ENCODE measurements at places on chromosomes 3 and 15.
A peak's percentile ranks its signal among the peaks of the same experiment; 100 is the strongest.

DNA sequence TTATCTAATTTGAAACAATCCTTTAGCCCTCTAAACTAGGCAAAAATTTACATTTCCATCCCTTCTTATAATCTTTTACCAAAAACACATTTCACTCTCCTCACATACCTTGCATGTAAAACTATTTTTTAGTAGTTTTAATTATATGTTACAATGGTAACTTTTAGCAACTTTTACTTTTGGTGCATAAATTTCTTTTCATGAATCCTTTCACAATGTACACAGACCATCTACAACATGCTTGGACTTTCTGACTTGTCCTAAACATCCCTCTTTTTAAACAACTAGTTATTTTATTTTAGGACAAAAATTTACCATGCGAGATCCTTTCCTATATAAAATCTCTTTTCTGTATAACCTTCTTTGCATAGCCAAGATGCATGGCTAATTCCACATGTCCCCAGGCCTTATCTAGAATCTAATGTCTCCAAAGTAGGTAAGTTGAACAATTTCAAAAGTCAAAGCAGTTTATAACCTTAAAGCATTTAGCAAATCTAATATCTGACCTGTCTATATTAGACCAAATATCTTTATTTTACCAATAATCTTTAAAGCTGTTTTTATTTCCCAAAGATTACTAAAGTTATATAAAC lies 14.4 kb upstream of the ALDH1L1 start:
- DNase-seq, result no peak

- peak; percentile 21 for DNase-seq
Measured at GRCh38 chr3:158456114-158456513, 114.9 kb upstream of the MLF1 start.

GRCh38 chr15:93088200-93088980 lies 621 bp downstream of the RGMA start:
- DNase-seq, result peak; percentile 56

DNA sequence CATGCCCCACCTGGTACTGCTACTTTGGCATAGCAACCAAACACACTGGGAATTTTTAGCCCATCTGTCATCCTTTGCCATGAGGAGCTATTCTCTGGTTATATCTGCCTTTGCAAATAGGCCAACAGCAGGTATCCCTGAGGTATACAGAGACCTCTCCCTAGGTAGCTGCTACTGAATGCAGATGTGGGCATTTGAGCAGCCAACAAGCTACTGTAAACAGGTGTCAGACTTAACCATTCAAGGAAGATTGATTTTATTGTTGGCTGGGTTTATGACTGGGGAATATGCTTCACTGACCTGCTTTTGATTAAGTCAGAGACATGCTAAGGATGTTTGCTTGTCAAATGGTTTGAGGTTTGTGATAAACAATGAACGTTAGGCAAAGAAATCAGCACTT lies 183.2 kb downstream of the OXSM start:
- DNase-seq, result peak; percentile 2

- DNase-seq, result no peak
Measured at GRCh38 chr3:152348436-152349177, 79.9 kb downstream of the MBNL1 start.

GRCh38 chr15:40932156-40932555 lies 3.0 kb downstream of the DLL4 start:
- DNase-seq, result peak; percentile 59

DNA sequence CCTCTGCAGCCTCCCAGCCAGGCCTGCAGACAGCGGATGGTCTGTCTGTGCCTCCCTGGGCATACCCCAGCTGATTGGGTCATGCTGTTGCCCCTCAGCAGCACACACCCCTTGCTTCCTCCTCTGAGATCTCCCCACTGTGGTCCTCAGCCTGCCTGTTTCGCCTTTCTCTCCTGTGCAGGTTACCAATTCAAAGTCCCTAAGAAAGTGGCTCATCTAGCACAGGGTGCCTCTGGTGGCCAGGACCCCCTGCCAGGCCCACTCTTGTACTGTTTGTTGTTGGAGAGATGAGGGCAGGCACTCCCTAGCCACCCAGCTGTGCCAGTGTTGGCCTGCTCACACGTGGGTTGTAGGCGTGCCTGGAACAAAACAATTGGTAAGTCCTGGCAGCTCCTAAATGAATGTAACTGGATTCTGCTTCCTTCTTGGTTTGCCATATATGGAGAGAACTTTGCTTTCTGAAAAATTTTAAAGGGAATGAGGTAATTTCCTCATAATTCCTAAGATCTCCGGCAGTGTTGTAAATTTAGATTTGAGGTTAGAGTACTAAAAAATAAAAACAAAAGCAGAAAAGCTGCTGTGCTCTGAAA lies 213.2 kb upstream of the IL12A start:
- DNase-seq, result peak; percentile 50

DNA sequence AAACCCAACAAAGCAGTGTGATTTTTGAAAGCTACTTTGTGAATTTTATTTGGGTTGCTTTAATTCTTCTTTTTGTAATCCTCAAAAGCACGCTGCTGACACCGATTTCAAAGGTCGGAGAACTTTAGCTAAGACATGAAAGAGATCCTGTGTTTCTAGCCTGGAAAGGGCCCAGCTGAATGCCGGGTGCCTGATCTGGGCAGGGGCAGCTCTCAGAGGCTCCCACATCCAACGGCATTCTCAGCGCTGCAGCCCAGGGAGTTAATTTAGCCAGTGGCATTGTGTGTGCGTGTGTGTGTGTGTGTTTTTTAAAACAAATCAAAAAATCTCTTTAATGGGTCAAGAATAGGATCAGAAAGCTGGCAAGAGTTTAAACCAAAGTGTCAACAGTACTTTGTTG lies 6.6 kb downstream of the RBP1 start:
- DNase-seq, result no peak

DNA sequence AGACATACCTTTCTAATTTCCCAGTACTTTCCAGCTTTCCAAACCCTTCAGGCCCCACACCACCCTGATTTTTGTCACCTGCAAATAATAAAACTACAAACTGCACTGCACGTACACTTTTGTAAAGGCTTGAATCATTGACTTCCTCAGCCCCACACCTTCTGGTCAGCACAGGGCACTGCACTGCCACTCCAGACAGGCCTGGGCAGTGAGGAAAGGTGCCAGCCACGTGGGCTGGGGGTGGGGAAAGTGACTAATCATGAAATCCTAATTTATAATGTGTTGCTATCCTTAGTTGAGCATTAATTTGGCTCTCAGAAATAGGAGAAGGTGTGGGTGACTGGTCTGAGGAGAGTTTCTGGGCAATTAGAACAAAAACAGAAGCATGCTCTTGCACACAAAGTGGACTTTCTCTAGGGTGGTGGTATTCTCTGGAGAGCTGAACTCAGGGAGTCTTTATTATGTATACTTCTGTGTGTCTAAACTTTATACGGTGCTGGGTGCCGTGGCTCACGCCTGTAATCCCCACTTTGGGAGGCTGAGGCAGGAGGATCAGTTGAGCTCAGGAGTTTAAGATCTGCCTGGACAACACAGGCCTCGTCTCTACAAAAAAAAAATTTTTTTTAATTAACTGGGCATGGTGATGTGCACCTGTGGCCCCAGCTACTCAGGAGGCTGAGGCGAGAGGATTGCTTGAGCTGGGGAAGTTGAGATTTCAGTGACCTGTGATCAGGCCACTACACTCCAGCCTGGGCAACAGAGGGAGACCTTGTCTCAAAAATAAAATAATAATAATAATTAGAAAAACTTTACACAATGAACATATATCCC lies 58.2 kb upstream of the FLNB start:
- DNase-seq, result no peak

GRCh38 chr3:107861422-107861821 lies 229.4 kb downstream of the CD47 start:
- DNase-seq, result no peak

GRCh38 chr3:49883998-49884397 lies 14.3 kb upstream of the CAMKV start:
- DNase-seq, result no peak

DNA sequence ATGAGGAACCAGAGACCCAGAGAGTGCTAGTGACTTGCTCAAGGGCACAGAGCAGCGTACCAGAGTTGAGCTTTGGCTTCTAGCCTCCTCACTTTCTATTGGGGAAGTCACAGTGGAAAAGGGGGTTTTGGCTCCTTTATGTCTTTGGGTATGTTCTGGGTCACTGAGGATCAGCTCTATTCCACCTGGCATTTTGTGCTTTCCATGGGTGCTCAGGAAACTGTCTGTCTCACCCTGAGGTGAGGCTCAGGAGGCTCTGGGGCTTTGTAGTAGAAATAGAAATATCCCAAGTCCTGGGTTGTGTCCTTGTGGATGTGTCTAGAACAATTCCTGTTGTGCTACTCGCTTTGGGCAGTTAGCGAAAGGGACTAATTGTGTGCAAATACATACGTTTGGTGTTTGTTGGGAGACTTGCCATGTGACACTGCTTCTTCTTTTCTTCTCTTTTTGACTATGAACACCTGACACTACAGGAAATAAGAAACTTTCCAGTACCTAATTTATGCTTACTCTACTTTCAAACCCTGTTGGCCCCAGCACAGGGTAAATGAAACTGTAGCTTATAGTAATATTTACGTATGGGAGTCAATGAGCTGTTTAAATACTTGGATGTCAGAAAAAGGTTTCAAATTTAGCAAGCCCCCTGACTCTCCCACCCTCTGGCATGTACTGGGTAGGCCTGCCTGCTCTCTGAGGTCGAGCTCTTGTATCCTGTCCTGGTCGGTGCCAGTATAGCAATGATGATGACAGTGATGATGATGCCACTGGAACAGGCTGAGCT lies 35.6 kb downstream of the SMAD3 start:
- DNase-seq, result no peak

- no peak for DNase-seq
Measured at GRCh38 chr3:126742057-126742456, 38.0 kb downstream of the CHCHD6 start.

- no peak for DNase-seq
Measured at GRCh38 chr3:193052354-193053045, 134.8 kb upstream of the MB21D2 start.

- DNase-seq, result no peak
Measured at GRCh38 chr15:67458331-67459029, 62.5 kb upstream of the C15orf61 start.

DNA sequence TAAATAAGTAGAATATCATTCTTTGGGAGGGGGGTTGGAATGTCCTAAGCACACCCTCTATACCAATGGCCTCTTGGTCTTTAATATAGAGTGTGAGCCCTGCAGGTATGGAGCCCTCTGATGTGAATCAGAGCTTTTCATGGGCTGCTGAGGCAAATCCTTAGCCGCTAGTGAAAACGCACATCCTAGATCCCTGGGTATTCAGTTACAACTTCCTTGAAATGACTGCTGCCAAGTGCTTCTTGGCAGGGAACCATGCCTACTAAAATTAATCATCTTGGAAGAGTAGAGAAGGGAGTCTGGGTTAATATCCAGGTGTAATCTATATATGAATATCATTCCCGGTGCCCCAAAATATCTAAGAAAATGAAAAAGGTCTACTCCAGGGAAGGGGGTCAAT lies 109.1 kb downstream of the POLQ start:
- peak; percentile 26 for DNase-seq

GRCh38 chr3:128271536-128272332 lies 118.5 kb downstream of the EEFSEC start:
- no peak for DNase-seq

DNA sequence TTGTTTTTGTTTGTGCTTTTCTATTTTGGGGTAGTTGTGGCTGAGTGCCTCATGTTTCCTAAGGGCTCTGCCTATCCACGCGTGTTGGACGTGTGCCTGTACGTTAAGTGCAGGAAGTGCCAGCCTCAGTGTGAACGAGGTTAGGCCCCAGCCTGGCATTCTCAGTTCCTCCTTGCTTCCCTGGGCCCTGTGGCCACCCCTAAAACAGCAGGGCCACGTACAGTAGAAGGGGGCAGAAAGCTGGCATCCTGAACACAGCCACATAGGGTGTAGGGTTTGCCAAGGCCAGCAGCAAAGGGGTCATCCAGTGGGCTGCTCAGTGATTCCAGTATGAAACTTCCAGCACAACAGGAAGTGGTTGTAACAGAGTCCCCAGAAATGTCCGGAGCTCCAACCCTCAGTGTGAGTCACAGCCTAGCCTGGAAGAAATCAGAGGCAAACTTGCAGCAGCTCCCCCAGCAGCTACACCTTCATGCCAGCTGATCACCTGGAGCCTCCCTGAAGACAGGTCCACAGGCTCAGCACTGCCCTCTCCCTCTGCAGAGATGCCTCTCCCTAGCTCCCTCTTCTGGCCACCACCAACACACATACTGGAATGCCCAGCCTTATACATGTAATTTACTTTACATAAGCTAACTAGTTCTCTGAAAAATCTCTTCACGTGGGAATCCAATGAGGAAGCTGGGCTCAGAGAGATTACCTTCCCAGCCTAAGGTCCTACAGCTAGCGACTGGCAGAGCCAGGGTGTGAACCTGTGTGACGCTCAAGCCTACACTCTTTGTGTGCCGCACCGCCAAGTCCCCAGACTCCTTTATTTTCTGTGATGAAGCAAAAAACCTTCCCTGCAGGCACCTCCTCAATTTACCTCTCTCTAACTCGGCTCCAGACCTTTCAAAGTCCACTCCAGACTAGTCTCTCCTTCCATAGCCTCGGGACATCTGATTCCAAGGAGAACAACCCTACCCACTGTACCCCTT lies 26.6 kb downstream of the ILDR1 start:
- DNase-seq, result peak; percentile 14

DNA sequence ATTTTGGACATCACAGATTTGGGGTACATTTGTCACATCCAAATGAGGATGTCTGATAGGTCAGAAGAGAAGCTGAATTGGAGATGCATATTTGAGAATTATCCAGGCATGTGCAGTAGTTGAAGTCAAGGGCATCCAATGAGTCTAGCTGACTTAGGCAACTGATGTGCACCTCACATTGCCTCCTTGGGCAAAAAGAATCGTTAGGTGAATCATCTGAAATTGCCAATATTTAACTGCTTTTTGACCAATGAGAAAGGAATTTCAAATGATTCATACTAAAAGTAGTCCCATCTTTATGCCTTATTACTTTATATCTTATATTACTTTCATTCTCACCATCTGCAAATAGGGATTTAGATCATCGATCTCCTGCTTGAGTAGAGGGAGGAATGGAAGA lies 117.7 kb downstream of the CD47 start:
- no peak for DNase-seq

- no peak for DNase-seq
Measured at GRCh38 chr15:27454281-27455075, 483.5 kb downstream of the GABRG3 start.

DNA sequence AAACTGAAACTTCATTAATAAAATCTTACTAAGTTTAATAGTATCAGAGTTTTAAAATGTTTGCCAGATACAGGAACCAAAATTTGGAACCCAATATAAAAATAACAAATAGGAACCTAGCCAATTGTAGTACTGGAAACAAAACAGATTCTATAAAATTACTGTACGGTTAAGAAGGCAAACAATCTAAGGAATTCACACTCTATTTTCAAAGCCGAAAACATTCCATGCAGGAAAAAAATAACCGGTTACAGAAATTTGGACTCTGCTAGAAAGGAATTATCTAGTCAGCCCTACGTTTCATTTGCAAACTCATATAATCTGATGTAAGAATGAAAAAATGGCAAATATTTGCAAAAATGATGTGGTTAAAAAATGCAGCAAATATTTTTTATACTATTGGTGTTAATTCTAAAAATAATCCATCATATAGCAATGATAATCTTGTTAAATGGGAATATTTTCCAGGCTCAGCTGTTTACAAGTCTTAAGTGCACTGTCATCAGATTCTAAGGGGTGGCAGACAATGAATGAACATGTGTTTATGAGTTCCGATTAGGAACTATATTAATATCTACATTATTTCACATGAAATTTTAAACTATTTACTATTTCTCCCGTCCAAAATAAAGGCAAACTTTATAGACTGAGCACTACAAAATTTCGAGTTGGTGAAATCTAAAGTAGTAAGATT lies 58.1 kb downstream of the DCBLD2 start:
- no peak for DNase-seq
